Activated naive CD8-positive, alpha-beta T cell treated with anti-CD3 and anti-CD28 coated beads, Interleukin-2, amount 10 ng/mL, durations not matched to agents 7 days and 5 days (primary cell): ENCODE measurements at places on chromosomes 4 and X.

GRCh38 chrX:4091046-4091760 lies 377.8 kb upstream of the PRKX start:
- DNase-seq: no peak

- DNase-seq: no peak
Observed at GRCh38 chr4:82905205-82905604, 4.7 kb downstream of the THAP9 start.

DNA sequence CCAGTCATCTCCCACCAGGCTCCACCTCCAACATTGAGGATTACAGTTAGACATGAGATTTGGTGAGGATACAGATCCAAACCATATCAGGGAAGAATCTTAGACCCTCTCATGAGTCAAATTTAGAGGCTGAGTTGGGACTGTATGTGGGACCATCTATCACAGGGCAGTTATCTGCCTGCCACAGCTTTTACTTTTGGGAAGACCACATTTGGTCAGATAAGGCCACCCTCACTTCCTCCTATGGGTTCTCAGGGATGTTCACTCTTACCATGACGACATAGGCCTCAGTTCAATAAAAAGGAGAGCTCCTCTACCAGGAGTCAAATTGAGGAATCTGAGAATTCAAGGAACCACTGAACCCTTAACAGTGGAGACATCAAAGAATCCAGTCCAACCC lies 2.1 kb downstream of the MAGEB2 start:
- DNase-seq: no peak

DNA sequence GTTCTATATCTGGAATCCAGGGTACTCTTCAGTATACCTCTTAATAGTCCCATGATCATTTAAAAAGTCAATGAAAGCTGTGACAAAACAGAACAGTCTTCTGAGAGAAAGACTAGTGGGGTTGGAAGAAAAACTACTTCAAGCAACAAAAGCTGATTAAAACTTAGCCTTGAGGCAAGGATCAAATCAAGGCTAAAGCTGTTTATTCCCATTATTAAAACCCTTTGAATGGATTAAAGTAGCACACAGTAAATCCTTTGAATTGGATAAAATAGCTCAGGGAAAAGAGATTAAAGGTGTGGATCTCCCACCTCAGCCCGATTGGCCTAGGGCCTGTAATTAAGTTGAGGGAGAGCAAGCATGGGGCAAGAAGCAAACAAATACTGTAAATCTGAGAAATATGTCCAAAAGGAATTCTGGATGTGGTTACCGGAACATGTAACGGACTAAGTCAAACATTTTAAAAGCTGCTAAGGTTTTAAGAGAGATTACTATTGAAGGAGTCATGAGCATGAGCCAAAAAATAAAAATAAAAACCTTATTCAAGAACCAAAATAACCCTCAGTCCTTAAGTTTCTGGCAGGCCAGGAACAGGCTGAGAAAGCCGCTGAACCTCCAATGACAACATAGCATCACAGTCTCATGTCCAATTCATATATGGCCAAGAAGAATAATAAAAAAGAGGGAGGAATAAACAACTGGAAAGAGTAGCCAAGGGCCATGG lies 257.3 kb upstream of the NEIL3 start:
- no peak for DNase-seq

GRCh38 chrX:43615660-43616059 lies 40.4 kb upstream of the MAOA start:
- DNase-seq: no peak

GRCh38 chr4:96407738-96408463 lies 568.0 kb downstream of the PDHA2 start:
- no peak for DNase-seq

- peak; percentile 50 for DNase-seq
Observed at GRCh38 chrX:19886883-19887531, 393 bp downstream of the SH3KBP1 start.

DNA sequence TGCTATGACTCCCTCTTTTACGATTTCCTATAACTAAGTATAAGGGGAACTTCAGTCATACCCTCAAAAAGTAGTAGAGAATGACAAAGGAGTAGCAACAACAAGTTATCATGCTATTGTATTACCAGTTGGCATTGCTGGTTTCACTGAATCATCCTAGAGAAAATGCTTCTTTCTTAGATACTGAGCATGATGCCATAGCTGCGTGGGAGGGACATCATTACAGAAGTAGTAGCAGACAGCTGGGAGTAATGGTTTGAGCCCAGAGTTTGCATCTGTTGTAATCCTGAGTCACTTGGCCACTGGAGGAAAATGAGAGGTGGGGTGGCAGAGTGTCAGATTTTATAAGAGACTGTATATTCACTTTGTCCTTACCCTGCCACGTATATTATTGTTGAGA lies 38.6 kb downstream of the MTMR1 start:
- no peak for DNase-seq

GRCh38 chrX:48899078-48899410 lies 1.3 kb downstream of the PQBP1 start:
- DNase-seq: no peak

DNA sequence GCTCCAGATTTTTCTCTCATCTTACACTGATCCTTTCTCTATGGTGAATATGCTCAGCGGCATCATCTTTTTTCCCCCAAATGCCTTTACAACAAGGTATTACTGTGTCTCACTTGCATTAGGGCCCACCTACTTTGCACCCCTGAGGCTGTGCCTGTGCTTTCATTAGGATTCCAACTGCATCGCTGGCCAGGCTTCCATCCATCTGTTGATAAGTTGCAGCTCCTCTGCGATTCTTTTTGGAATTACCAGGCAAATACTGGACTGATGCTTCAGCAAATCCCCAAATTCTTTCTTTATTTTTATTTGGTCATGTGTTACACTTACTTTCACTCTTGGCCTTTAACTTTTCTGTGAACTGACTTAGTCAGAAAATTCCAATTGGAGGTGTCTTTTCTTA lies 77.3 kb downstream of the AFF2 start:
- no peak for DNase-seq

GRCh38 chr4:55568905-55569504 lies 22.3 kb upstream of the CLOCK start:
- no peak for DNase-seq
